ENCODE measurements at places on chromosomes 3 and 15.

DNA sequence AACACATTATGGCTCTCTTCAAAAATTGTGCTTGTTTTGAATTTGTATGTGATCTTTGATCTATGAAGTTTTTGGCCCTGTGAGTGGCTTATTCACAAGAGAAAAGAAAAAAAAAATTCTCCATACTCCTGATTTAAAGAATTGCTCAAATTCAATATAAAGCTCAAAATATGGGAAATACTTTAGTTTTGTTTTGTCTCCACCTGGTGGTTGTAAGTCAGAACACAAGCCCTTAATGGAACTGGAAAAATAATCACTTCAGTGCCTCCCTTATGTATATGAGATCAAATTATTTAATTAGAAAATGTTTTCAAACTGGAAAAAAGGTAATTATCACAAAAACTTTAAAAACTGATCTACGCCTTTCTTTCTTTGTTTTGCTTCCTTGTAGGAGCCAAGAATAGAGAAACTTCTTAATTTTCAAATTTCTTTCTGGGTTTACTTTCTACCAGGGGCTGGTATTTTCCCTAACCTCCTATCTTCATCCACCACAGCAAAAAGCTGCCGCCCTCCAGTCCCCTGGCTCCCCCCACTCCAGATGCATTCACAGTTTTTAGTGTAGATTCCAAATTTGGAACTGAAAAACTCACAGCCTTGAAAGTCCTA, 50.6 kb downstream of the SERP1 start:
- DNase-seq: peak; percentile 59

GRCh38 chr15:85276921-85277320, 103.5 kb upstream of the AKAP13 start:
- DNase-seq: no peak

DNA sequence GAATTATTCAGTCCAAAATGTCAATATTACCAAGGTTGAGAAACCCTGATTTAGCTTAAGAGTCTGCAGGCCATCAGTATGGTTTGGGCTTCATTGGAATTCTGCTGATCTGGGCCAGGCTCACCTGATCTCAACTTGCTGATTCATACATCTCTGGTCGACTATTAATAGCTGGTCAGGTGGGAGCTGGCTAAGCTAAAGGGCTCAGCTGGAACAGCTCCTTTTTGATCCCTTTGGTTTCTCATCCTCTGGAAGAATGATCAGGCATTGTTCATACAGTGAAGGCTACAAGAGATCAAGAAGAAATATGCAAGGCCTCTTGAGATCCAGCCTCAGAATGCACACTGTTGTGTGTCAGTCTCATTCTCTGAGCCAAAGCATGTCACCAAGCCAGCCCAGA, 123.3 kb upstream of the MME start:
- no peak for DNase-seq

- no peak for DNase-seq
These were observed 116.9 kb downstream of the B3GALNT1 start for GRCh38 chr3:160987982-160988964.

DNA sequence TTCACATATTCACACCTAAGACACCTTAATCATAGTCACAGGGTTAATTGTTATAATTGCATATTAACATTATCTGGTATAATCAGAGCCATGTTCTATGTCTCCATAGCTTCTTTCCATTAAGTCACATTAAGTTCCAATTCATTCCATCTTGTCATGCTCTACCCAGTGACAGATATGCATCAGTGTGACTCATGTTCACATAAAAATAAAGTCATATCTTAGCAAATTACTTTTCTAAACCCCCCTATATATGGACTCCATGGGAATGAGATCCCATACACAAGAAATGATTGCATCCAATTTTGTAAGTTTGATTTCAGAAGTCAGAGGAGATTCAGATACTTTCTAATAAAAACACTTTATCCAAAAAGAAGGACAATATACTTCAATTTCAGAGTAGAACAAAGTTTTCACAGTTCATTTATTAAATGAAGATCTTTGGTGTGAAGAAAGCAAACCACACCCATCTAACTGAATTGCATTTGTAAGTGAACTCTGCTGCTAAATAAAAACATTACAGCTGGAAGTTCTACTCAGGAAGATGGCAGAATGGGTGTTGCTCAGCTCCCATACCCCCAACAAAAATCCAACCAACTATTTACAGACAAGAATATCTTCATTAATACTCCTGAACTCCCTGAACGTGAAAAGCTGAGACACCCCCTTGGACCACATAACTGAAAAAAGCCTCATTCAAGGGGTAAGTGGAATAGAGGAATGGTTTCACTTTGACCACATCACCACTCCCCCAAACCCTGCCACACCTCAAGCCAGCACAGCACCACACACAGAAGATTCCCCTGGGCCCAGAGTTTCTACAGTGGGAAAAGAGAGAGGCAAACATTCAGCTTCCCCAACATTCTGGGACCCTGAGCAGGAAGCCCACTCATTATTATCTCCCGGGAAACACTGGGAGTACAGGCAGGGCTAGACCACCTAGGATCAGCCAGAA, 27.6 kb downstream of the THBS1 start:
- DNase-seq: no peak

GRCh38 chr3:45164056-45164455, 17.9 kb upstream of the CDCP1 start:
- DNase-seq: no peak

DNA sequence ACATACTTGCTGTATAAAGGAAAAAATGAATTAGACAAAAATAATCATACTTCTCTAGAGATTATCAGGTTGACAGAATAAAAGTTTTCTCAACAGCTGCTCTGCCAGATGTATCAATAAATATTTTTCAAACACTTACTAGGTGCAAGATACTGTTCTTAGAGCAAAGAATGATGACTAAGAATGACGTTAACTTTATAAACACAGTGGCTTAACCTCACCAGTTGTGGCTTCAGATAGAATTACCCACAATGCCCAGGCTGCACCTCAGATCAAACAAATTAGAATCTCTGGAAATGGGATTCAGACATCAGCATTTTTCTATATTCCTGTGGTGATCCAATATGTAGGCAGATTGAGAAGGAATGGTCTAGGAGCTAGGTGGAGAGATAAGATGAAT, 422.4 kb upstream of the ATP11B start:
- DNase-seq: no peak

DNA sequence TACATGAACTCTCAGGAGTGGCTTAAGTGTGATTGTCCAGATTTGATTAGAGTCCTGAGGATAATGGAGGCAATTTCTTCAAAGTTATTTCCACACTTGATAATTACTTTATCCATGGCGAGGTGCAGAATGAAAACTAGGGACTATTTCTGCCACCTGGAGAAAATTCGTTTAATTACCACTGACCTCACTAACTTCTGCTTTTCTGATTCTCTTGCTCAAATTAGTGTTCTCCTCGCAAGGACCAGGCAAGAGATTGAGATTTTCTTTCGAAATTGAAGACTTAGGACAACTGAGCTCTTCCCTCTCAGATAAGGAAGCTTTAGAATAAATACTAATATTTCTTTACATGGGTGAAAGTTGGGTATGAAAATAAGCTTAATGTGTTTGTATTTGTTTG, 135.2 kb downstream of the RYR3 start:
- DNase-seq: no peak

DNA sequence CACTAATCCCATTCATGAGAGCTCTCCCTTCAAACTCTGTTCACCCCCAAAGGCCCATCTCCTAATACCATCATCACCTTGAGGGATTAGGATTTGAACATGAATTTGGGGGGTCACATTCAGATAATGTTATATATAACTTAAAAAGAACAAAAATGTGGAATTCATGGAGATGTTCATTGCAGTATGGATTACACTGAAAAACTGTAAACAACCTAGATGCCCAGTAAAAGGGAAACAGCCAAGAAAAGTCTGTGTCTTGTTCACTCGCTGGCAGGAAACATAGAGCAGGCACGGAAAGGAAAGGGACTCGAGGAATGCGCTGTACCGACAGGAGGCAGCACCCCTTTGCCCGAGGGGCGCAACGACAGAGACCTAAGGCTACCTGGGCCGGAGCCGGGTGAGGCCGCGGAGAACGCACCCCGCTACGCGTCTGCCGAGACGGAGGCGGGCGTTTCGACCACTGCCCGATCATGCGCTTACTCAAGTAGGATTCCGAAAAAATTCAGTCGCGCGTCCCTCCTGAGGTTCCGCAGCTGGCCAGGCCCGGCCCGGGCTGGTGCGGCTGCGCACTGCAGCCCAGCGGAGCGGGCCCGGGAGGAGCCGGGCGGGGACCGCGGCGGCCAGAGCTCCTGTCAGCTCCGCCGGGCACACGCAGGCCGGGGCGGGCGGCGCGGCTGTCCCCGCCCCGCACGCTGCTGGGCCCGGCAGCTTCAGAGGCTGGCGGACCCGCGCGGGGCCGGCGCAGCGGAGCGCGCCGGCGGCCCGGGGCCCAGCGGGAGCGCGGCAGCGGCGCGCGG, 862 bp upstream of the MAN2A2 start:
- DNase-seq: peak; percentile 74

GRCh38 chr15:39272901-39273300, 308.0 kb upstream of the THBS1 start:
- DNase-seq: no peak

DNA sequence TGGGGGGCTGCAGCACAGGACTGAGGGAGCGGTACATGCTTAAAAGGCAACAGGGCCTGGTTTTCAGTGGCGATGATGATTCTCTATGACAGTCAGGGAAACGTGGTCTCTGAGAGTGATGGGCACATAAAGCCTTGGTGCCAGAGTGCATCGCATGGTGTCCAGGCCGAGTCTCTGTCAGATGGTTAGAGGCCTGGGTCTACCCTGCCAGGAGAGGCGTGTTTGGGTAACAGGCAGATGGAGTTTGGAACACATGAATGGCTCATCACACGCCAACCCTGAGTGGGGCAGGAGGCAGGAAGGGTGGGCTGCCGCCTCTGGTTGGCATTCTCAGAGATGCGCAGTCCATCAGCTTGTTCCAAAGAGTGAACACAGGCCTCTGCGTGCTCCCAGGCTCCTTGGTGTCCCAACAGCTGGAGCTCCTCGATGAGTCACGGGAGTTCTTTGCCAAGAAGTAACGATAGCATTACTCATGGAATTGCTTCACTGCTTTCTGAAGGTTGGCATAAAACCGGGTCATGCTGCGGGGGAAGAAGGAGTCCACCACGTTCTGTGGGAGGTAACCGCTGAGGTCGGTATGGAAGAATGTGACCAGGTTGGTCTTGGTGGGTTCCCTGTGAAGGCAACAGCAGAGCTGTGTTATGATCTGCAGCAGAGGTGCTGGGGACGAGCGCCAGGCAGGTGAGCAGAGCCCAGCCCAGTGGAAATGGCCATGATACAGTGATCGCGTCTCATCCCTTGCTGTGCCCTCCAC, 11.0 kb downstream of the STARD5 start:
- no peak for DNase-seq

- DNase-seq: no peak
These were observed 24.7 kb downstream of the MBNL1 start for GRCh38 chr3:152293347-152294006.

DNA sequence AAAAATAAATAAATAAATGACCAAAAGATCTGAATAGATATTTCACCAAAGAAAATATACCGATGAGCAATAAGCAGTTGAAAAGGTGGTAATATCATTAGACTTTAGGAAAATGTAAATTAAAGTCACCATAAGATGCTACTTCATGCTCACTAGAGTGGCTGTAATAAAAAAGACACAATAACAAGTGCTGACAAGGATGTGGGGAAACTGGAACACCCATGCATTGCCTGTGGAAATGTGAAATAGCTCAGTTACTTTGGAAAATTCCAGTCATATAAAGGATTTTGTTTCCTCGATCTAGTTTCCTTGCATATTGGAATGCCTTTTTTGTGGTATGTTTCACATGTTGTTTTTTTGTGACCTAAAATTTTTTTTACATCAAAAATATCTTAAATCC, 36.0 kb upstream of the LRIG1 start:
- no peak for DNase-seq

DNA sequence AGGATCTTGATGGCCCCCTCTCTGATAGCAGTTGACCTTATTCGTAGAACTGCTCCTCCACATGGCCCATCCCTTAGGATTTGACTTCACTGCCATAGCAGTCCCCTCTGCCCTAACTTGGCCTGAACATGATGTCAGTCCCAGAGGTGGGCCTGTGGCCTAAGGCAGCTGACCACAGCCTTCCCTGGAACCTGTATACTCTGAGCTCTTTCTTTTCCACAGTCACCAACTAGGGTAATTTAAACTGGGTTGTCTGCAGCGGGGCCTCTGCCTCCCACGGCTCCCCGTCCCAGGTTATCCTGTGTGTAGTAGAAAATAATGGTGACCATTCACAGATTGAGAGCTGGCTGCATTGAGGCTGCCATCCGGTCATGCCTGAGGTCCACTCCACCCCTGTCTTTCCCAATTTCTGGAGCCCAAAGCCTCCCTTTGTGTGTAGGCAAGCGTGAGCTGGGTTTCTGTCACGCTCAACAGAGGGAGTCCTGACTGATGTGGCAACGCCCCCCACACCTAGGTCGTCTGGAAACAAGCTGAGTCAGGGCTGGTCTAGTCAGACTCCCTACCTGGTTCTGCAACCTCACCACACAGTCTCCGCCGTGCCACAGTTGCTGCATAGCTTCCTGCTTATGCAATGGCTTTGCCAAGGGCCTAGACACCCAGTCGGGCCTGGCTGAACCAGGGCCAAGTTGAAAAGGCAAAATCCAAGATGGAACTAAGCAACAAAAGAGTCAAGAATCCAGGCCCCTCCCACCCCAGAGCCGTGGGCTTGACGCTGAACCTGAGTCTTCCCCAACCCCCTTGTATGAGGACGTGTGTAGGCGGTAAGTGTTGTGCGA, 284.5 kb downstream of the XXYLT1 start:
- no peak for DNase-seq

DNA sequence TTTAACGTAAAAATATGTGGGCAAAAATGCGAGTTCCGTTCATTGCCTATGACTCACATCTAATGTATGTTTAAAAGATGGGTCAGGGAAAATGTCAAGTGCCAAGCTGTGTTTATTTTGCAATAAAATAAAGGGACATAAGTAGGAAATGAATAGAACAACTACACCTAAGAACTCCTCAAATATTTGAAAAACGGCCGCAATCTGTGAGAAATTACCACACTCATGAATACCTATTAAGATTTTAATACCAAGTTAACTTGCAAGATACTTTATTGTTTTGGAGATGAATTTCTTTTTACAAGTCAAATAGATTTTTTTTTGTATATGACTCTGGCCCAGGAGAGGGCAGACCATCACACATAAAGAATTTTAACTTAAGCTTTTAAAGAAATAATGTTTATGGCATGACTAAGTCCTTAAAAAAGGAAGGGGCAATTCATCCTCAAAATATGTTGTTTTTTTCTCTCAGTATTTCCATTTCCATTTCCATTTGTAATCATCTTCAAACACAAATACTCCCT, 152.7 kb downstream of the SUCNR1 start:
- no peak for DNase-seq

Measured in CD4-positive, alpha-beta T cell treated with Interleukin-1 beta for 1 hour (primary cell).